ENCODE measurements at places on chromosomes 3 and 15. TPM values are rescaled to one million over a fixed set of nuclear protein-coding genes. Genes with fewer than 3 reads are reported as not detected.
A peak's percentile ranks its signal among the peaks of the same experiment; 100 is the strongest.

The IL17RB gene
- 2.9 TPM for total RNA-seq

The MAGEL2 gene
- 8.2 TPM for total RNA-seq

The CADM2 gene
- total RNA-seq = 3.4 TPM

The AP3B2 gene
- total RNA-seq = 2.9 TPM

DNA sequence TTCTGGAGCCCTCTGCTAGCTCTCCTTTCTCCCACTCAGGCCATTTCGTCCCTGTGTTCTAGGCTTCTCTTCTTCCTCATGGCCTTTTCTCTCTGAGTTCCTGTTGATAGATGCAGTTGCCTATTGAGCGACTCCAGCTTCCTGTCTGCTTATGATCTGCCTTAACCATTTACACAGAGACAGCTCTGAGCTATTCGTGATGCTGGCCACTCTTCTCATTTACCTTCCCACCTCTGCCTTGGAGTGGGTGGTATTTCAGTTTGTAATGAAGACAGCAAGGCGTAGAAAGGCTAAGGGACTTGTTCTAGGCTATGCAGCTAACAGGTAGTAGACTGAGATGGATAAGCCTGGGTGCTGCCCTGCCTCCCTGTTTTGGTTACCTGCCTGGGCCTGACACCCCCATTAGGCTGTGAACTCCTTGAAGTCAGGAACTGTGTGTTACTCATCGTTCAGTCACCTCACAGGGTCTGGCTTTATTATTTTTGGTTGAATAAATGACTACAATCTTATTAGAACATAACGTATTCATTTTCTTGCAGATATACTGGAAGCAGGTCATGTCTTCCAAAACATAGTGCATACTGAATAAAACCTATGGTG, 12.6 kb upstream of the ZBTB47 start:
- DNase-seq = no peak

GRCh38 chr15:69074001-69074842, 59.7 kb downstream of the NOX5 start:
- DNase-seq = peak; percentile 81

DNA sequence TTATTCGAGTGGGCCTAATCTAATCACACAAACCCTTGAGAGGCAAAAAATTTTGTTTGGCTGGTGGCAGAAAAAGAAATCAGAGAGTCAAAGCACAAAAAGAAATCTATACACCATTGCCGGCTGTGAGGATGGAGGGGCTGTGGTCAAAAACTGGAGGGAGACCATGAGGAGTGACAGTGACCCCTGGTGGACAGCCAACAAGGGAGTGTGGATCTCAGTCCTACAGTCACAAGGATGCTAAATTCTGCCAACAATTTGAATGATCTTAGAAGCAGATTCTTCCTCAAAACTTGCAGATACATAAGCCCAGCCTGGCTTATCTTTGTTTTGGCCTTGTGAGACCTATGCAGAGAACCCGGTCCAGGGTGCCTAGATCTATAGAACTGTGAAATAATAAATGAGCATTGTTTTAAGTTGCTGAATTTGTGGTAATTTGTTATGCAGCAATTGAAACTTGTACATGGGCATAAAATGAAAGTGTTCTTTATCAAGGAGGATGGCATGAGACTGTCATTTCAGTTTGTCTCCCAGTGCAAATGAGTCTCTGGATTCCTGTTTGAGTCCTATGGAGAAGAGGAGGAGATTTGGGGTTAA, 103.0 kb upstream of the ARHGEF26 start:
- DNase-seq = no peak

DNA sequence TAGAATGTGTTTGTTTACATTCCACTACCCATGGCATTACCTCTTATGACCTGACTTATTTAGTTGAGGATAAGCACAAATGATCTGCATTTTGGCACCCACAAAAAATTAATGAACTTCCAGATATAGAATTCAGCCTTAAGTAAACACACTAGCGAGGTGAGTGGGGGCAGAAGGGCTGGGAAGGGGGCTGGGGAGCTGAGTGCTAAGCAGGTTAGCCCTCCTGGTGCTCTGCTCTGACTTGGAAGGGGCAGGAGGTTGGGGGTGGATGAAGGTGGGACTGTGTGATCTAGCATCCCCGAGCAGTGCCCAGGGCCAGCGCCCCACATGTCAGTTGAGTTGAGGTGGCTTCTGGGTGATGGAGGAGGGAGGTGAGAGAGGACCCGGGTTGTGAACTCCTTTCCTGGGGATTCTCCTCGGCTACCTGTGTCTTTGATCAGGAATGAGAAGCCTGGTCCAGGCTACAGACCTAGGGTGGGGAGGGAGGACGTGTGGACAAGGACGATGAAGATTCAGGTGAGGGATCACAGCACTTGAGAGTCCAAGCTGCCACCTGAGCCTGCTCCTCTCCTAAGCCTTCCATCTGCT, 178.6 kb upstream of the SMAD3 start:
- no peak for DNase-seq

- no peak for DNase-seq
Measured at GRCh38 chr3:74691946-74692345, 77.5 kb upstream of the CNTN3 start.

GRCh38 chr3:4722103-4722502, 229.0 kb downstream of the ITPR1 start:
- DNase-seq = peak; percentile 76

GRCh38 chr3:24365168-24365567, 129.5 kb downstream of the THRB start:
- DNase-seq = peak; percentile 80

DNA sequence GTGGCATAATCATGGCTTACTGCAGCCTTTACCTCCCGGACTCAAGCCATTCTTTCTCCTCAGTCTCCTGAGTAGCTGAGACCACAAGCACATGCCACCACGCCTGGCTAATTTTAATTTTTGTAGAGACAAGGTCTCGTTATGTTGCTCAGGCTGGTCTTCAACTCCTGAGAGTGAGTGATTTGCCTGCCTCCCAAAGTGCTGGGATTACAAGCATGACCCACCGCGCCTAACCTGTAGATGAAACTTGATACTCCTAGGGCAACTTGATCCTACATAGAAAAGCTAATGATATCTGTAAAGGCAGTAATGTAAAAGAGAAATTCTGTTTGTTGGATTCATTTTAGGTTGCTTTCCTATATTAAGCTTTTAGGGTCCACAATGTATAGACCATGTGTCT, 391.9 kb upstream of the THRB start:
- no peak for DNase-seq

DNA sequence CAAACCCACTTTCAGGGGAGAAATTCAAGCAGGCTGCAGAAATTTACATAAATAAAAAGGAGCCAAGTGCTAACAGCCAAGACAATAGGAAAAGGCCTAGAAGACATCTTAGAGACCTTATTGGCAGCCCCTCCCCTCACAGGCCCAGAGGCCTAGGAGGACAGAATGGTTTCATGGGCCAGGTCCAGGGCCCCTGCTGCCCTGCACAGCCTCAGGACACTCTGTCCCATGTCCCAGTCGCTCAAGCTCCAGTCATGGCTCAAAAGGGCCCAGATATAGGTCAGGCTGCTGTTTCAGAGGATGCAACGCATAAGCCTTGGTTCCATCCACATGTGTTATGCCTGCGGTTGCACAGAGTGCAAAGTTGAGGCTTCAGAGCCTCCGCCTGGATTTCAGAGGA, 55.8 kb downstream of the SLC41A3 start:
- no peak for DNase-seq

DNA sequence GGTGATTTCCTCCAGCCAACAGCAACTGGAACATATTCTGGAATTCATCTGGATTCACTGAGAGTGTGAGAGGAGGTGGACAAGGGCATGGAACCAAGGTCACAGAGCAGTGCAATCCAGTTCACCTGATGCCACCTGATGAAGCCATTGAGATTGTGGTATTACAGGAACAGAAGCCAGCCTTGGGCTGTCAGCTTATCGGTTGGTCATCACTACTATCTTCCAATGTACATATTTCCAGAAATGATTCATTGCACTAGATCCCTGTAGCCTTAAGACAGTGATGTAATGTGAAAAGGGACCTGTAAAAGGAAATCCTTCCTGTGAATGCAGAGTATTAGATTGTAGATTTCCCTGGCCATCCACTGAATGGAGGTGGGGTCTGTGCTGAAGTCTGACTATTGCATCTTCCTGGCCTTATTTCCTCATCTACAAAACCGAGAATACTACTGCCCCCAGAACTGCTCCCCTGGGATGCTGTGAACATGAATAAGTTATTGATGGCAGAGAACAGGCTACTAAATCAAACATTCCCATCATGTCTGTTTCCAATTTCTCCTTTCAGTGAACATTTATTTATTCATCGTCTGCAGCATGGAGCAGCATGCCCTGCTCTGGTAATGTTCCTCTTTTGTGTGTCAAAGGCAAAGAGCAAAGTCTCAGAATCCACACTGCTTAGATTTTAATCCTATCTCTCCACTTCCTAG, 47.4 kb upstream of the TPM1 start:
- DNase-seq = peak; percentile 35

DNA sequence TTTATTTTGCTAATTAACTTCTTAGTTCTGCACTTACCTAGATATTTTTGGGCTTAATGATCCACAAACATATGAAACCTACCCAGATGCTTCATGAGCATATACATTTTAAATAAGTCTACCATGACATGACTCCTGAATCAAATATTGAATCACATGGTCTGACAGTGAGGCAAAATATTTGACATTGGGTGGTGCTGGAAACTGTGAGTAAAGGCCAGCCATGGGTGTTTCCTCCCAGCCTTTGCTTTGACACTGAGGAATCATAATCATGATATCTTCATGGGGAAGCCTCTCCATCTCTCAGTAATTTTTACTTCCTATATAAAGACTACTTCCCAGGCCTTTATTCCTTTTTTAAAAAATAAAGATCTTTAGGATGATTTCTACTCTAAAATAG, 22.8 kb upstream of the SSR3 start:
- DNase-seq = no peak

- DNase-seq = no peak
Measured at GRCh38 chr3:110562621-110563020, 509.0 kb upstream of the NECTIN3 start.

DNA sequence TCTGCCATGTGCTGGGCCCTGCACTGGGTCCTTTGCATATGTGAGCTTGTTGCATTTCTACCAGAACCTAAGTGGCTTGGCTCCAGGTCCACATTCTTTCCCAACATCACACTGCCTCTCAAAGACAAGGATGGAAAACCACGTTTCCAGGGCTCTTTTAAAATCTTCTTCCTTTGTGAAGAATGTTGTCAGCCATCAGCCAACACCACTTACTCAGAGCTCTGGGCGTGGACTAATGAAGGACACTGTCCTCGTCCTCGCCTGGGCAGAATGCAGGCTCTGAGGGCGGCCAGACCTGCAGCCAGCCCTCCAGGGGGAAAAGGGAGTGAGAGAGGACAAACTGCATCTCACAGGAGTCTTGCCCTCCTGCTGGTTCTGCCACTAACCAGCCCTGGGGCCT, 49.7 kb downstream of the MAGEF1 start:
- peak; percentile 63 for DNase-seq

Data from umbilical cord (tissue), 2 donors.